ENCODE measurements at places on chromosomes 5 and 9. TPM values are rescaled to one million over a fixed set of nuclear protein-coding genes. Genes with fewer than 3 reads are reported as not detected.

DNA sequence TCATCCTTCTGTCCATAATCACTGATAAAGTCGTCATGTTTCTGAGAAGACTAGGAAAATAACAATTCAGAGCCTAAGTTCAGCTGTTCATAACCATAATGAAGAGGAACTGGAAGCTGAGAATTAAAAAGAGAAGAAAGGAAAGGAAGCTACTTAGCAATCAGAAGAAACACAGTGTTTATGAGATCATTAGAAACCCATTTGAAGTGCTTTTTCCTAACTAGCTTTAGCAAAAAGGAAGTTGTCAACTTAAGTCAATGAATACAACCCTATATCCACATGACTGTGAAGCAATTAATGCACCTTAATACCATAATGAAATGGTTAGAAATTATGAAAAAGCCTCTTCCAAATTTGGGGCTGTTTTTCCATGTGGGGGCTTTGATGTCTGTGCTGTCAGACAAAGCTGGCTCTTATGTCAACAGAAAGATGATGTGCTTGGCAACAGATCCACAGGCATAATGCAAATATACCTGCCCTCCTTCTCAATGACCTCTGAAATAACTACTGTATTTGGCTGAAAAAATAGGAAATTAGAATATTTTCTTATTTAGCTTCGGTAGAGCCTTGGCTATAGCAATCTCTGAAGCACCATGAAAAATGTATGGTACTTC is 463.5 kb downstream of the RASEF start:
- H3K4me3 ChIP-seq, result no peak overlapping the region
- DNase-seq, result no peak
- H3K27me3 ChIP-seq, result no peaks in the 10 kb centered on the region
- H3K27ac ChIP-seq, result no peak overlapping the region
- H3K36me3 ChIP-seq, result no peaks in the 10 kb centered on the region

Gene PCDHAC1
- total RNA-seq, result 4.5 TPM

GRCh38 chr5:72720205-72720604 is 96.3 kb upstream of the TNPO1 start:
- no peak for DNase-seq
- no peaks in the 10 kb centered on the region for H3K4me1 ChIP-seq
- H3K36me3 ChIP-seq, result no peaks in the 10 kb centered on the region
- no peaks in the 10 kb centered on the region for H3K27me3 ChIP-seq
- H3K27ac ChIP-seq, result no peak overlapping the region

DNA sequence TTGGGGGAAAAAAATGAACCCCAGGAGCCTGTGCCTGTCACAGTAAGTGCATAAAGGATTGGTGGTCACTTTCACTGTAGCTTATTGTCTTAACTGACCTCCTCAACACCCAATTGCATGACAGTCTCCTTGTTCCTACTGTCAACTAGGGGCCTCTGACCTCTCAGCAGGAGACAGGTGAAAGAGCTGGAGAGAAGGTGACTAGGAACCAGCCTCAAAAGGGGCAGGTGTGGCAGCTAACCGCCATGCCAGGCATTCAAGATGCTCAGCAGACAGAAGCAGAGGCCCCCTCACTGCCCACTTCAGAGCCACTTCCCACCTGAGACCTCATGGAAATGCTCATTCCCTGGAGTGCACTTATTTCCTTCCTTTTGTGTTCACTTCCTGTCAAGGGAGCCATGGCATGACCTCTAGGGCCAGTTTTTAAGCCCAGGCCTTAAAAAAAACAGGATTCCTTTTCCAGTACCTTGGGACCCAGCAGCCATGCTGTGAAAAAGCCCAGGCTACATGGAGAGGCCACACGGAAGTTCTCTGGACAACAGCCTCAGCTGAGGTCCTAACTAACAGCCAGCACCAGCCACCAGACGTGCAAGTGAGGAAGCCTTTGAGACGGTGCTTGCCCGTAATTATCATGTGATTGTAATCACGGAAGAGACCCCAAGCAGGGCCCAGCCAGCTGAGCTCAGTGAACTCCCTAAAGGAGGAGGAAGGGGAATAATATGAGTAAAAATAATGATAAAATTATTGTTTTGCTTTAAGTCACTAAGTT is 74.9 kb downstream of the NSUN2 start:
- DNase-seq, result no peak
- H3K36me3 ChIP-seq, result no peaks in the 10 kb centered on the region
- no peak overlapping the region for H3K4me3 ChIP-seq
- no peak overlapping the region for H3K27ac ChIP-seq
- no peaks in the 10 kb centered on the region for H3K4me1 ChIP-seq
- no peaks in the 10 kb centered on the region for H3K27me3 ChIP-seq

GRCh38 chr9:114157516-114158176 is 2.3 kb downstream of the COL27A1 start:
- DNase-seq, result no peak
- peaks cover 14% of the 10 kb centered on the region for H3K4me1 ChIP-seq
- no peak overlapping the region for H3K27ac ChIP-seq
- H3K4me3 ChIP-seq, result no peak overlapping the region
- H3K36me3 ChIP-seq, result no peaks in the 10 kb centered on the region

DNA sequence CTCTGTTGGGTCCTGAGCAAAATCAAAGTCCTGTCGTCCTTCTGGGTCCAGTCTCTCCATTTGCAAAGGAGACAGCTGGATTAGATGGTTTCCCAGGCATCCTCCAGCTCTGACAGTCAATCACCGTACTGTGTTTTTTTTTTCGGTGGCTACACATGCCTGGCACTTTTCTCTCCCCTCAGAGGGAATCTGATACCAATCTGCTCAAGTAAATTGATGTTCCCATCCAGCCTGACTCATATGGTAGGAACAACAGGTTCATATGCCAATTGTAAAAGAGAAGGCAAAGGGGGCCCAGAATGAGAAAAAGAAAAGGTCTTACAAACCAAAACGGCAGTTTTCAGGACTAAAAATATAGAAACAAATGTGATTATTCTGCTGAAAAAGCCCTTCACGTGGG is 1.2 kb downstream of the FBXO10 start:
- H3K4me1 ChIP-seq, result peaks cover 8% of the 10 kb centered on the region
- H3K27me3 ChIP-seq, result no peaks in the 10 kb centered on the region
- H3K4me3 ChIP-seq, result peak overlapping the region; percentile 91
- no peaks in the 10 kb centered on the region for H3K36me3 ChIP-seq
- DNase-seq, result no peak
- H3K27ac ChIP-seq, result no peak overlapping the region

DNA sequence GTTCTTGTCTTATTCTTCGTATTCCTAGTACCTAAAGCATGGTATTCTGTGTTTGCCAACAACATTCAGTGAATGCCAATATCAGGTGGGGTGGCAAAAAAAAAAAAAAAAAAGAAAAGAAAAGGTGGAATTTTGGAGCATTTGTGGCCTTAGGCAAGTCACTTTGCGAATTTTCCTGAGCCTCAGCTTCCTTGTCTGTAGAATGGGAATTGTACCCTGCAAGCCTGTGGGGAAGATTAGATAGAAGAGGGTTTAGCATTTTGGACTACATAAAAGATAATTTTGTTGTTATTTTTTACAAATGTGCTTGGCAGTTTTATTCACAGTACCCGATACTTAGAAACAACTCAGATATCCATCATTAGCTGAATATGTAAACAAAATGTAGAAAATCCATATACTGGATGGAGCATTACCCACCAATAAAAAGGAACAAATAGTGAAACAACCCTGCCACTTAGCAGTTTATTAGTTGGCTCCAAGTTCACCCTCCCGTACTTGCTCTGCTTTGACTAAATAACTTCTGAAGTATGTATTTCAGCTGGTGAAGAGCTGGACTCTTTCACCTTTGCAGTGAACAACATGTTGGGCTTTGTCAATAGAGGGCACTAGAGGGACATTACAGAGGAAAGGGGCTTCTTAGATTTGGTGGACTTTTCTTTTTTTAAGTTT is 13.6 kb downstream of the UBE2D2 start:
- H3K4me1 ChIP-seq, result no peaks in the 10 kb centered on the region
- no peak overlapping the region for H3K4me3 ChIP-seq
- H3K36me3 ChIP-seq, result no peaks in the 10 kb centered on the region
- H3K27ac ChIP-seq, result no peak overlapping the region
- H3K27me3 ChIP-seq, result no peaks in the 10 kb centered on the region

GRCh38 chr5:31626156-31626555 is 12.8 kb upstream of the PDZD2 start:
- H3K36me3 ChIP-seq, result no peaks in the 10 kb centered on the region
- no peak overlapping the region for H3K4me3 ChIP-seq
- no peaks in the 10 kb centered on the region for H3K27me3 ChIP-seq
- no peak for DNase-seq

Gene NUDT12
- 12.5 TPM for total RNA-seq

Gene MORN5
- not detected for total RNA-seq

DNA sequence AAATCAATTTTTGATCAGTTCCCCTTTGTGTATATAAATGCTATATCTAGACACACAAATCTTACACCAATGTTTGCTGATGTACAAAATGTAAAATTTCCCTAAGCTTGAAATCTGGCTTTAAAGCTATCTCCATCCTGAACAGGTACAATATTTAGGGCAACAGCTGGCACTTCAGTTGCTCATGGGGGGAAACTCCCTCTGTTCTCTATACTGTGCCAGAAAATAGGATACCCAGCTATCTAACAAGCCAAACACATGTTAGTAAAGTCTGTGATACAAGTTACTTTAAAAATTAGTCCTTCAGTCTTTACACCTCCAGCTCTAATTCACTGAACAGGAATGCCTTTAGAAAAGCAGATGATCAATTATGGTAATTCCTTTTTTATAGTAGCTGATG is 191.8 kb downstream of the SLF1 start:
- DNase-seq, result no peak
- no peak overlapping the region for H3K27ac ChIP-seq
- no peaks in the 10 kb centered on the region for H3K36me3 ChIP-seq
- no peak overlapping the region for H3K4me3 ChIP-seq
- H3K4me1 ChIP-seq, result no peaks in the 10 kb centered on the region

DNA sequence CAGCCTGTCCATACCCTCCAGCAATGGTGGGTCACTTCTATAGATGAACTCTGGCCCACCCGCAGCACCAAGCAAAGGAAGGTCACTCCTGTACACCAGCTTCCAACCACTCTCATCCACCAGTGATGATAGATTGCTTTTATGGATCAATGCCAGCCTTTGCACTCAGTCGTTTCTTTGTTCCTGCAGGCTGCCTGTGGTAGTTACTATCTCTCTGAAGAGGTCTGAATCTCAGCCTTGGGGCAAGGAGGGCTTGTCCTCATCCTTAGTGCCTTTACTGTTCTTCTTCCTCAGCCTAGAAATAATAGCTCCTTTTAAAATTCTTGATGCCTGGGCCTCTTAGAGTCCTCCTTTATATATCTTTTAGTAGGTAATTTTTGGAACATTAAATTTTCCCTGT is 100.8 kb downstream of the TMC1 start:
- no peak for DNase-seq
- no peaks in the 10 kb centered on the region for H3K27me3 ChIP-seq
- H3K27ac ChIP-seq, result no peak overlapping the region
- H3K4me3 ChIP-seq, result no peak overlapping the region
- H3K4me1 ChIP-seq, result peaks cover 1% of the 10 kb centered on the region

DNA sequence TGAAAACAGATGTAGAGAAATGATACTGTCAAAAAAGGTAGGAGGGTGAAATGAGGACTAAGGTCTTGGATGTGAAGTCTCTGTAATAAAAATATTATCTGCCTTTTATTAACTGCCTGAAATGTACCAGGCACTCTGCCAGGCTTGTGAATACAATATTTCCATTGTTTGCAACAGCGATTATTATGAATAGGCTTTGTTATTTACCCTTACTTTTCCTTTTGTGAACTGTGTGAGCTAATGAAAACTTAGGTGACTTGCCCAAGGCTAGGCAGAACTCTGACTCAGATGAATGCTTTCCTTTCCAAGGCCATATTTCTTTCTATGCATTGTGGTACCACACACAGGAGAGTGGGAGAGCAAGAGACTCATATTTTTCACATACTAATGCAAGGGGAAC is 204.1 kb downstream of the CDH12 start:
- H3K36me3 ChIP-seq, result no peaks in the 10 kb centered on the region
- H3K27ac ChIP-seq, result no peak overlapping the region
- H3K4me1 ChIP-seq, result no peaks in the 10 kb centered on the region
- no peaks in the 10 kb centered on the region for H3K27me3 ChIP-seq

DNA sequence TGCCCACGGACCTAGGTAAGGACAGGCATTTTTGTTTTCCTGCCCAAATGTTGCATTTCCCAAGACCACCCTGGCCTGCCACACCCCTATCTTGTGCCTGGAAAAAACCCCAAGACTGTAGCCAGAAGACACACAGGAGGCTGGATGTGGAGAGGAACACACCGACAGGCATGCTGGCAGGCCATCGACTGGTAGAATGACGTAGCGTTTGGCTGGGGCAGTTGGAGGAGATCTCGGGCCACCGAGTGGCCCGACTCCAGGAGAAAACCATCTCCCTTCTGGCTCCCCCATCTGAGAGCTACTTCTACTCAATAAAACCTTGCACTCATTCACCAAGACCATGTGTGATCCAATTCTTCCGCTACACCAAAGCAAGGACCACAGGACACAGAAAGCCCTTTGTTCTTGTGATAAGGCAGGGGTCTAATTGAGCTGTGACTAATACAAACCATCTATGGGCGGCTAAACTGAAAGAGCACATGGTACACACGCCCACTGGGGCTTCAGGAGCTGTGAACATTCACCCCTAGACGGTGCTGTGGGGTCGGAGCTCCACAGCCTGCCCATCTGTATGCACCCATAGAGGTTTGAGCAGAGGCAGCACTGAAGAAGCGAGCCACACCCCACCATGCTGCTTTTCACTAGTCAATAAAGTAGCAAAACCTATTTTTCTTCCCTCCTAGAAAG is 38.9 kb upstream of the N4BP3 start:
- H3K4me1 ChIP-seq, result peaks cover 7% of the 10 kb centered on the region
- H3K4me3 ChIP-seq, result no peak overlapping the region
- peaks cover 10% of the 10 kb centered on the region for H3K27me3 ChIP-seq
- H3K36me3 ChIP-seq, result no peaks in the 10 kb centered on the region

- no peak overlapping the region for H3K4me3 ChIP-seq
- H3K27me3 ChIP-seq, result no peaks in the 10 kb centered on the region
- H3K4me1 ChIP-seq, result peaks cover 7% of the 10 kb centered on the region
- no peaks in the 10 kb centered on the region for H3K36me3 ChIP-seq
- DNase-seq, result no peak
- H3K27ac ChIP-seq, result no peak overlapping the region
These were observed 154.2 kb upstream of the TNPO1 start for GRCh38 chr5:72662305-72662704.

GRCh38 chr5:95285409-95285755 is 488 bp upstream of the MCTP1 start:
- peak overlapping the region; percentile 71 for H3K4me3 ChIP-seq
- no peaks in the 10 kb centered on the region for H3K36me3 ChIP-seq
- H3K27me3 ChIP-seq, result peaks cover 22% of the 10 kb centered on the region
- H3K27ac ChIP-seq, result no peak overlapping the region

Gene SLC34A1
- total RNA-seq, result not detected

- no peak overlapping the region for H3K4me3 ChIP-seq
- H3K27ac ChIP-seq, result no peak overlapping the region
- no peak for DNase-seq
- no peaks in the 10 kb centered on the region for H3K27me3 ChIP-seq
- no peaks in the 10 kb centered on the region for H3K4me1 ChIP-seq
These were observed 139.9 kb downstream of the RFX3 start for GRCh38 chr9:3385871-3386270.

Gene PDZD2
- 6.8 TPM for total RNA-seq

Gene SNX24
- 16.0 TPM for total RNA-seq

DNA sequence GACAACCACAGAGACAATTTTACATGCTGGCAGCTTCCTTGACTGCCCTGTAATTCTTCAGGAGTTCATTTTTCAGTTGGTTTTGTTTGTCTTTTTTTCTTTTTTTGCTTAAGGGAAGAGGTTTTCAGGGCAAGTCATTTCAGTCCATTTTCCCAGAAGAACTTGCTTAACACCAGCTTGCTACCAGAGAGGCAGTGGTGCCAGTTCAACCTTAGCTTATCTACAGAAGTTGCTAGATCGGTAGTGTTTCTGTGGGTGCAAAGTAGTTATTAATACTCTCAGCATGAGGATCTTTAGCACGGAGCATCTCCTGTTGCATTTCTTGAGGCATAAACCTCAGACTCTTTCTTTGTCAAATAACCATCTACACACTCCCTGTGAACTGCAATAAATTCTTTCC is 1.1 kb downstream of the SPEF2 start:
- peaks cover 14% of the 10 kb centered on the region for H3K27me3 ChIP-seq
- H3K4me1 ChIP-seq, result peaks cover 3% of the 10 kb centered on the region
- DNase-seq, result no peak
- H3K4me3 ChIP-seq, result no peak overlapping the region

Measured in H1 (cell line).